ENCODE measurements at places on chromosomes 1 and 21. TPM values are rescaled to one million over a fixed set of nuclear protein-coding genes. Genes with fewer than 3 reads are reported as not detected.

- H3K4me3 ChIP-seq, result no peak overlapping the region
- no peaks in the 10 kb centered on the region for H3K36me3 ChIP-seq
- no peak for DNase-seq
- no peaks in the 10 kb centered on the region for H3K27me3 ChIP-seq
- H3K27ac ChIP-seq, result no peak overlapping the region
Observed at GRCh38 chr1:14183329-14183728, 415.2 kb upstream of the KAZN start.

GRCh38 chr1:199684686-199685273, 342.7 kb upstream of the NR5A2 start:
- no peaks in the 10 kb centered on the region for H3K27me3 ChIP-seq
- no peak overlapping the region for H3K4me3 ChIP-seq
- no peaks in the 10 kb centered on the region for H3K36me3 ChIP-seq
- peak; percentile 8 for DNase-seq

DNA sequence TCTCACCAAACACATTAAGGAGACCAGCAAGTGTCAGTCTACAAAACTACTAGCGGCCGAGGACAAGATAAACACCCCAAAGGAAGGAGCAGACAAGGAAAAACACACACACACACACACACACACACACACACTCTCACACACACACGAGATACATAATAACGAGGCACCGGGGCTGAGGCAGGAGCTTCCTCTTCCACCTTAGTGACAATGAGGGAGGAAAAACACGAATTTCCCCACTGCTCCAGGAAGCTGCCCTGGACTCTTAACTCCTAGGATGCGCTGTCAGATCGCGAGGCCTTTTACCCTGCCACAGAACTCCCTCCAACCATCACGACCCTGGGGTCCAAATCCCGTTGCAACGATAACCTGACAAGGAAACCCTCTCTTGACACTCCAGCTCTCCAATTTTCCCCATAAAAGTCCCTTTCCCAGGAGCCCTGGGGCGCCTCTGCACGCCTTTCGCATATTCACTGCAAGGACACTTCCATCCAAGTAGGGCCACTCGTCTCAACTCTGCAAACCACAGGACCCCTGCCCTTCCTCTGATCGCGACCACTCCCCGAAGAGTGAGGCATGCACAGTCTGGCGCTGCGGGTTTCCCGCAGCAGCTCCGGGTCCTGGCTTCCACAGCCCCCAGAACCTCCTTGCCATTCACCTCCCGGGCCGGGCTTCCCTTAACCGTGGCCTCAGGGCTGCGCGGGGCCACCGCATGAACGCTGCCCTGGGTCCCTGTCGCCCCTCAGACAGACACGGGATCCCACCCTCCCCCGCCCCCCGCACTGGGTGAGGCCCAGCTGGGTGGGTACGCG, 581 bp downstream of the ETV3 start:
- H3K4me1 ChIP-seq, result peaks cover 13% of the 10 kb centered on the region
- no peak for DNase-seq
- peak overlapping the region; percentile 66 for H3K27ac ChIP-seq
- peaks cover 2% of the 10 kb centered on the region for H3K36me3 ChIP-seq

- H3K36me3 ChIP-seq, result no peaks in the 10 kb centered on the region
- DNase-seq, result no peak
- no peak overlapping the region for H3K4me3 ChIP-seq
- H3K4me1 ChIP-seq, result no peaks in the 10 kb centered on the region
Observed at GRCh38 chr1:185520188-185520920, 203.3 kb upstream of the IVNS1ABP start.

DNA sequence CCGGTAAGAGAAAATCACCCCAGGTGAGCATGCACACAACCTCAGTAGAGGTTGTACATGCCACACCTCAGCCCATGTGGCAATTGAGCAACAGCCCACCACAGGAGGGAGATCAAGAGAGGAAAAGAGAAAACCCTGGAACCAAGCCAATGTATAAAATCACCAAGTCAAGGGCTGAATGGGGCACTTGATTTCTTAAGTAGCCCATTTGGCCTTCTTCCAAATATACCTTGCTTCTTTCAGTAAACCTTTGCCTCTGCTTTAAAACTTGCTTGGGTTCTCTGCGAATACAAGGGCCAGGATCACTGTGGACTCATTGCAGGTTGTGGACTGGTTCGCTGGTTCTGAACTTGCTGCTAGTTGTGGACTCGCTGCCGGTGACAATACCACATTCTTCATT, 1814.0 kb downstream of the PLA2G4A start:
- H3K4me1 ChIP-seq, result no peaks in the 10 kb centered on the region
- no peak for DNase-seq
- H3K27me3 ChIP-seq, result no peaks in the 10 kb centered on the region
- H3K27ac ChIP-seq, result no peak overlapping the region
- no peak overlapping the region for H3K4me3 ChIP-seq
- no peaks in the 10 kb centered on the region for H3K36me3 ChIP-seq

GRCh38 chr1:23263380-23263887, 46.1 kb upstream of the HTR1D start:
- no peaks in the 10 kb centered on the region for H3K36me3 ChIP-seq
- no peaks in the 10 kb centered on the region for H3K27me3 ChIP-seq
- H3K4me3 ChIP-seq, result no peak overlapping the region
- no peak for DNase-seq
- H3K4me1 ChIP-seq, result no peaks in the 10 kb centered on the region
- H3K27ac ChIP-seq, result no peak overlapping the region

DNA sequence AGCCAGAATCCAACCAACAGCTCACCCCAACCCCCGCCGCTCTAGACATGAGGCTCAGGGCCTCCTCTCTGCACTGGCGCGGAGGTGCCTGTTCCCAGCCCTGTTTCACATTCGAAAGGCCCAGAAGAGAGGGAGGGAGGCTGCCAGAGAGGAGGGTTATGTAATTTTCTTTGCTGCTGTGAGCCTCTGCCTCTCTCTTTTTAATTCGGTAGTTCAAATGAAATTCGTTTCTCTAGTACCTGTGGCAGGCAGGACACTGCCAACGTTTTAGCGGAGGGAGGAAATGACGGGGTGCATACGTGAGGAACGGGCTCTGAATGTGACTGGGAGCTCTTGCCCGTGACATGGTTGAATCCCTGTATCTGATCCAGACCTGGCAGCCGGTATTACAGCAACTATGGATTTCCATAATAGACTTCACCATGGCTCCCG, 9.4 kb downstream of the PRDM16 start:
- no peak for DNase-seq
- H3K4me1 ChIP-seq, result no peaks in the 10 kb centered on the region
- no peaks in the 10 kb centered on the region for H3K36me3 ChIP-seq
- H3K27me3 ChIP-seq, result no peaks in the 10 kb centered on the region
- no peak overlapping the region for H3K27ac ChIP-seq
- H3K4me3 ChIP-seq, result no peak overlapping the region

- H3K27ac ChIP-seq, result no peak overlapping the region
- no peak for DNase-seq
- H3K27me3 ChIP-seq, result no peaks in the 10 kb centered on the region
- H3K36me3 ChIP-seq, result no peaks in the 10 kb centered on the region
Observed at GRCh38 chr1:175129997-175130648, 62.5 kb downstream of the KIAA0040 start.

DNA sequence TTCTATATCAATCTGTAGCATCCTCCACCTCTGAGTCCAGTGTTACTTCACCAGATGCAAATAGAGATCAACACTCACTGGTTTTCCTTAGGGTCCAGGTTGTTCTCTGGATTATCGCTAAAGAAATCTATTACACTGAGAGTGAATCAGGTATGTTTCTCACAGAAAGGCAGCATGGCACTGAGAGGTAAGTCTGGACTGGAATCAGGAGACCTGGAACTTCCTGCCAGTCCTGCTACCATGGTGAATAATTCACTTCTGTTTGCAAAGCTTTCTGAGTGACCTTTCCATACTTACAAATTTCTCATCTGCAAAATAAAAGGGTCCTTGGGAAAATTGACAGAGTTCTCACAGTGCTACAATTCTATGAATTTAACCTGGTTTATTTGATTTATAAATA, 1583.3 kb downstream of the MRPL39 start:
- no peak overlapping the region for H3K27ac ChIP-seq
- no peak for DNase-seq
- no peaks in the 10 kb centered on the region for H3K27me3 ChIP-seq
- no peaks in the 10 kb centered on the region for H3K36me3 ChIP-seq

- no peak for DNase-seq
Observed at GRCh38 chr1:34806396-34806795, 13.6 kb downstream of the GJA4 start.

GRCh38 chr1:6546326-6546725, 8.0 kb downstream of the NOL9 start:
- no peaks in the 10 kb centered on the region for H3K27me3 ChIP-seq
- peaks cover 13% of the 10 kb centered on the region for H3K36me3 ChIP-seq
- H3K27ac ChIP-seq, result no peak overlapping the region
- no peak overlapping the region for H3K4me3 ChIP-seq

DNA sequence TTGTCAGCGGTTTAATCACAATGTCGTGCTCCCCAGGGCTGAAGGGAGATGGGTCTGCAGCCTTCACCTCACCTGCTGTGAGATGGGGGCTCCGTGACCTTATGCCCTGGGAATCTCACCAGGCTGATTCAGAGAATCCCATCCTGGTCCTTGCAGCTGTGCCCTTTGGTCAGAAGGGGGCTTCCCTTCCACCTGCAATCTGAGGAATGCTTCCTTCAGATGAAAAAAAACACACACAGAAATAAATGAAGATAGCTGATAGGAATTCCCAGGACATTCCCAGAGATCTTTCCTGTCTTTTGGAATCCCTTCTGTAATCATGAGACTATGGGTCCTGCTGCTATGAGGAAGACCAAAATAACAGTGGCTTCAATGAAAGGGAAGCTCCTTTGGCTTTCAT, 127.0 kb upstream of the VAMP3 start:
- no peaks in the 10 kb centered on the region for H3K27me3 ChIP-seq

DNA sequence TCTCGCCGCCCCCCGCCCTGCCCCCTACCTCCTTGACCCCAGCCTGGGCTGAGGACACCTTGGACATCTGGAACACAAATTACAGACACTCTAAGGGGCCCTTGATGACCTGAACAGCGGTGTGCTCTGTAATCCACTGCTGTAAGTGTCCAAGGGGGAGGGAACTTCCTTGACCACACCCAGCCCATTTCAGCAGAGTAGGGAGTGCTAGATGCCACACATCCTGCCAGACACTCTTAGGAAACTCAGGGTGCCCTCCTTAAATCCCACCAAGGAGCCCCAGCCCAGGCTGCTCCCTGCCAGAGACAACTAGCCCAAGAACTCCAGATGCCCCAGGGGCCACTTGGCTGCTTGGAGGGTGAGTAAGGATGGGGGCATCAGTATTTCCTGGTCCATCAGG, 282.2 kb downstream of the RRAGC start:
- no peak overlapping the region for H3K27ac ChIP-seq
- no peak for DNase-seq
- no peaks in the 10 kb centered on the region for H3K36me3 ChIP-seq
- peaks cover 5% of the 10 kb centered on the region for H3K27me3 ChIP-seq
- H3K4me3 ChIP-seq, result no peak overlapping the region

- H3K27me3 ChIP-seq, result no peaks in the 10 kb centered on the region
- H3K36me3 ChIP-seq, result no peaks in the 10 kb centered on the region
- no peak overlapping the region for H3K4me3 ChIP-seq
- H3K27ac ChIP-seq, result no peak overlapping the region
Observed at GRCh38 chr21:38936240-38936639, 130.5 kb downstream of the ETS2 start.

DNA sequence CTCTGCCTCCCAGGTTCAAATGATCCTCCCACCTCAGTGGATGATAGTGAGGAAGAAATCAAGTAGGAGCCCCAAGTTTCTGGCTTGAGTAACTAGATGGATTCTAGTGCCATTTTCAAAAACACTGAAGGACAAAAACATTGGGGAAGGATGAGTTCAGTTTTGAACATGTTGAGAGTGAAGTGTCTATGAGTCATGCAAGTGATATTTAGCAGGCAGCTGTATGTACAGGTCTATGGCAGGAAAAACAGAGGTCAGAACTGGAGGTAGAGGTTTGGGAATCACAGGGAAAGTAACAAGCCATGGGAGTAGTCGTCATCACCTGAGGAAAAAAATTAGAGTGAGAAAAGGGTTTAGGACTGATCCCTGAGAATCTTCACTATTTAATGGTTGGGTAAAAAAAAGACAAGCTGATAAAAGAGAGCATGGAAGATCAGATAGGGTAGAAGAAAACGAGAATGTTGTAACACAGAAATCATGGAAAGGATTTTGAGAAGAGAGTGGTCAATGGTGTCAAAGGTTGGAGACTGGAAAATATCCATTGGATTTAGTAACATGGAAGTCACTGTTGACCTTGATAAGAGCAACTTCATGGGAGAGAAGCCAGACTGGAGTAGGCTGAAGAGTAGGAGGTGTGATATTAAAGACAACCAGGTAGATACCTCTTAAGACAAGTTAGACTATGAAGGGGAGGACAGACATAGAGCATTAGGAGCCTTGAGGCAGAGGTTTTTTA, 53.1 kb downstream of the DIPK1A start:
- no peak for DNase-seq
- H3K4me3 ChIP-seq, result no peak overlapping the region
- no peaks in the 10 kb centered on the region for H3K27me3 ChIP-seq
- no peaks in the 10 kb centered on the region for H3K36me3 ChIP-seq
- no peak overlapping the region for H3K27ac ChIP-seq

DNA sequence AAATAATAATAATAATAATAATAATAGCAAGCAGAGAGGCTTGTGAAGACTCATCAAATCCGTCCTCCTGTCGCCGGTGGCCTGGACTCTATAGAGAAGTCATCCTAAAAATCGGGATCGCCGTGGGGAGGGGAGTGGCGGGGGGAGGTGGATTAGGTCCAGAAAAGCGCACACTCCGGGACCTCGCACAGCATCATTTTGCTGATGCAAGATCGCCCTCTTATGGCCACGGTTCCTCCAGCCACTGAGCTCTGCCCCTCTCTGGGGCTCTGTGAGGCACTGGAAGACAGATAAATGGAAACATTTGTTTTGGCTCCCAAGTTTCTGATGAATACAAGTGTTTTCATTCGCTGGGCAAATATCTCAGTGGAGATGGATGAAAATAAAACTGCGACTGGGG, 612.0 kb downstream of the MATN1 start:
- no peak overlapping the region for H3K4me3 ChIP-seq
- no peaks in the 10 kb centered on the region for H3K36me3 ChIP-seq
- H3K27ac ChIP-seq, result no peak overlapping the region
- peaks cover 11% of the 10 kb centered on the region for H3K27me3 ChIP-seq

The AXDND1 gene
- total RNA-seq, result 0.40 TPM

The ZNF695 gene
- 1.7 TPM for total RNA-seq

The TMEM51 gene
- 4.2 TPM for total RNA-seq

The WDR26 gene
- 47.5 TPM for total RNA-seq

The SOD1 gene
- 226 TPM for total RNA-seq

The KCNE2 gene
- not detected for total RNA-seq

The TMPRSS15 gene
- total RNA-seq, result not detected

The COL16A1 gene
- total RNA-seq, result 3.9 TPM

The FDPS gene
- total RNA-seq, result 547 TPM

The KCNJ9 gene
- not detected for total RNA-seq

The NPHS2 gene
- not detected for total RNA-seq

The PGLYRP3 gene
- total RNA-seq, result 0.29 TPM

The FCRL3 gene
- total RNA-seq, result not detected

The KCNT2 gene
- total RNA-seq, result not detected

The C1QC gene
- total RNA-seq, result 0.64 TPM

The CYP4Z1 gene
- not detected for total RNA-seq
